ENCODE measurements at places on chromosomes 6 and 20.

GRCh38 chr6:81753711-81754577, 1.5 kb upstream of the TENT5A start:
- no peak for DNase-seq

- no peak for DNase-seq
Measured at GRCh38 chr6:37058084-37058586, 52.7 kb downstream of the FGD2 start.

GRCh38 chr20:23059846-23060245, 10.4 kb upstream of the THBD start:
- no peak for DNase-seq

DNA sequence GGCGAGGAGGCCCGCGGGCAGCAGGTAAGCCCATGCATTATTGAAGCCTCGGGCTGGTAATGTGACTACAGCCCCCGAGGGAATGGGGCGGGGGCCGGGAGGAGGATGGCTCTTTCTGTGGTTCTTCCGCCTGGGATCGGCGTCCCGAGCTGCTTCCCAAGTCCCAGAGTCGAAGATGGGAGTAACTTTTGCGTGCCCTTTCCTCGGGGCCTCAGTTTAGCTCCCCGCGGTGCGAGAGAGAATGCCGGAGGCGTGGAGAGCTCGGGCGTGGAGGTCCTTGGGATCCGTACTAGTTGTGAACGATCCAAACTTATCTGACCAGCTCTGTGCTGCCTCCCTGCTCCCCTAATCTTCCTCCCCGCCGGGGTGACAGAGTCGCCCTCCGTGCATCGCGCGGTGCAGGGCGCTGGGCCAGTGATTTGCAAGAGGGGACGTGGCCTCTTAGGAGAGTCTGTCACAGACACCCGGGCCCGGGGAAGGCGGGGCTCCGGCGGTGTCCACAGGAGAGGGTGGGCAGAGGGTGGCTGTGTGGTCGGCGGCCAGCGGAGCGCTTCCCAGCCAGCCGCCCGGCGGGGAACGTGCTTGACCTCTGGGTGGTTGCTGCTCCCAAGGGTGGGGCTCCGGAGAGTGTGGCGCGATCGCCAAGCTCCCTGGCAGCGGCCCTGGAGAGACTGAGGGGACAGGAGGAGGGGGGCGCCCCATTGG, 815 bp downstream of the UTRN start:
- no peak for DNase-seq

DNA sequence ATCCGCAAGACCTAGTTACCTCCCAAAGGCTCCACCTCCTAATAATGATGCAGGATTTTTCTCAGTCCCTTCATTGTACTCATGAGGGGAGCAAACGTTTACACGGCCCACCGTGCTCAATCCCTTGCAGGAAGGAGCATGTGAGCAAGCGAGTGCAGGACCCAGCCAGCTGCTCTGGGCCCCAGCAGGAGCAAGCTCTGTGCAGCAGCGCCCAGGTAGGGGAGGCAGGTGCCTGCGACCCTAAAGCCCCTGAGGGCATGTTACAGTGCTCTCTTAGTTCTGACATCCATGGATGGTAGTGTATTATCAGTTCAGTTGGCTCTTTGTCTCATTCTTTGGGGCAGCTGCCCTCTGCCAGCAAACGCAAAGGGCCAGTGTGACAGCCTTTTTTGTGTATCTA, 143.4 kb downstream of the TBXT start:
- no peak for DNase-seq

DNA sequence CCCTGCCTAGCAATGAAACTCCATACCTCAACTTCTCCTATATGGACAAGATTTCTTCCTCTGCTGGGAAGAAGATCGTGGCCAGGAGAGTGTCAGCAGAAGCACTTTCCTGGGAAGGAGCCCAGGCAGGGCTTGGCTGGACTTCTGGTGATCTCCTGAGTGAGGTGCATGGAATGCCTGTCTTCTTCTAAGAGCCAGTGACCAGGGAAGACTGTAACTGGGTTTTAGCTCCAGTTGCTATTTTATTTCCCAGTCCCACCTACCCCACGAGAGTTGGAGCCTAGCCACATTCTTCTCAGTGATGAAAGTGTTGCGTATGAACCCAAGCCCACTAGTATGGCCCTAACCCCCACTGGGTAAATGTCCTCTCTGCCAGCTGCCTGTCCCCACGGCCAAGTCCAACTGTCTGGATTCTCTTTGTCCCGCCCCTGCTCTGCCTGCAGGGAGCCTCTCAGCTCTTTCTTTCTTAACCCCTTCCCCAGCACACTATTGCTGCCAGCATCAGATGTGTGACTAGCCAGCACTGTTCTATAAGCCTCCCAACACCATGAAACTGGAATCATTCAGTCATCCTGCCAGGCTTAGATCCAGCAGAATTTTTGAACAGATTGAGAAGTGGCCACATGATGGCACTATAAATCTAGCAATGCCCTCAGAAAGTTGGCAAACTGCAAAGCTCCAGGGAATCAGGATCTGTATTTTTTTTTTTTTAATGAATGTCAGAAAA, 69.8 kb upstream of the FAM184A start:
- peak; percentile 53 for DNase-seq

DNA sequence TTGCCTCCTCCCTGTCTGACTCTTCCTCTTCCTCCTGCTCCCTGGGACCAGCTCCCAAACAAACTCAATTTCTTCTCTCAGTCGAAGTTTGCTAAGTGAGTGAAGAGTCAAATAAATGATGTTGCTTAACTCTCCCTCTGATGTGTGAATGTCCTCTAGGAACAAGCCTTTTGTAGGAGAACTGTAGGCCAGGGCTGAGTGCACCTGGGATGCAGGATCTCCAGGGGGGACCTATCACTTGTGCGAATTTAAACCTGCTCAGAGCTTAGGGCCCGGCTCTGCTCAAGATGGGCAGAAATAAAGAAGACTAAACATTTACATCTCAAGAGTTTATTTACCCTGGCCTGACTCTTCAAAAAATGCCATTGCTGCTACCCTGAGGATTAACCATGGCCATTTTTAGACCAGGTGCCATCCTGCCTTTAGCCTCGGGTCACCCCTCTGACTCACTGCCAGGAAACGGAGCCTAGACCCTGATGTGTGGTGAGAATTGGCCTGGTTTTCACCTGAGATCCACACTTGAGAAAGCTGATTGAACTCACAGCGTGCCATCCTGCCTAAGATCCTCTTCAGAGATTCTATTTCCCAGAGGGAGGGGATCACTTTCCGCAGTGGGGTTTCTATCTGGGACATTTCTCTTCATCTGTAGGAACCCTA, 63.6 kb upstream of the CD93 start:
- no peak for DNase-seq

DNA sequence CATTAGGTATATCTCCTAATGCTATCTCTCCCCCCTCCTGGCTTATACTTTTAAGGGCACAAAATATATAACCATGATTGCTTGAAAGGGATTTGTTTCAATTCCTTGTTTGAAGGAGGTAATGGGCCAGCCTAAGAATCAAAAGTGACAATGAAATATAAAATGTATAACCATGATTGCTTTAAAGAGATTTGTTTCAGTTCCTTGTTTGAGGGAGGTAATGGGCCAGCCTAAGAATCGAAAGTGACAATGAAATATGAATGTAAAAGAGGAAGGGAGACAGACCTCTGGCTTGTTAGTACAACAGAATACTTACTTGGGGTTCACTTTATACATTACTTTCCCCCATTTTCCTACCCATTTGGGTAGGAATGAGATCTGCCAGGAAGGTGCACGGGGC, 55.5 kb downstream of the FOXC1 start:
- peak; percentile 55 for DNase-seq

DNA sequence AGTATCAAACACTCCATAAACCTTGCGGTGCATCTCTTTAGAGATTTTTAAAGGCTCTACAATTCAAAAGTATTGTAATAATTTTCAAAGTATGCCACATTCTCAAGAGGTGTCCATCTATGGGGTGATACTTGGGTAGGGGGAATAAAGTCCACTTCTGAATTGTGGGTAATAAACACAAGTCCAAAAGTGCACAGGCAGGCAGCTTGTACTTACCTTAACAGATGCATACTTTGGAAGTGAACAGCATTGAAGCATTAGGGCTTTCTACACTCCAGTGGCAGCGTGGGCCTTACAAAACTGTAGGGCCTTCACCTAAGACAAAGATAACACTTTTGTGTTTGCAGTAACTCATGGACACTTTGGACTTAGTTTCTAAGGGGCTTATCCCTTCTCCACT, 58.6 kb downstream of the AIG1 start:
- no peak for DNase-seq

GRCh38 chr20:8152847-8153246, 20.8 kb downstream of the PLCB1 start:
- no peak for DNase-seq

DNA sequence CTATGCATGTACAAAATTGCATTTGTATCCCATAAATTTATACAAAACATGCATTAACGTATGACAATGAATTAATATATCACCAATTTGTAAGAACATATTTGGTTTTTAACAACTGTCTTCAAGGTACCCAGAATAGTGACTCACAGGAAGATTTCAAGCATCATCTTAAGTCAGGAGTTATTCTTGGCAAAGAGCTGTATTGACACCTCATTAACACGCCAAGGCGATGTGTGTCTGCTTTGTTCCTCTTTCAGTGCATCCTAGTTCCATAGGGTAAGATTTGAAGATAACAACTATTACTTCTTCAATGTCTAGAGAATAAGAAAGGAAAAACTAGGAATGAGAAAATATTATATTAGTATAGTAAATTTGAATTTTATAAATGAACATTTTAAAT, 35.8 kb upstream of the TPD52L1 start:
- DNase-seq: no peak

DNA sequence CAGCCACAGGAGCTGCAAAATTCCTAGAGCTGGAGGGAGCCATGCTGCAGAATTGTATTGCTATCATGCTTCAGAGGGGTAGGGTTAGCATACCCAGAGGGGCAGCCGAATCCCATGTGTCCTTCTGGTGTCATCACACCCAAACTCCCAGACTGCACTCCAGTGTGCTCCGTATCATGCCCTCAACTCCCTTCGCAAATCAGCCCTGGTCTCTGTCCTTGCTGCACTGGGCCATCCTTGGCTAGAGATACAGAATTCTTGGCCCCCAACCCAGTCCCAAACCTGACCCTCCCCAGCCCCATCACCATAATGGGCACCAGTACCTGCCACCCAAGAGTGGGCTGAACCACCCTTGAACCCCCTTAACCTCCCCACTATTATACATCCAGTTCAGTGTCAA, 138.3 kb downstream of the ANKRD60 start:
- DNase-seq: no peak

GRCh38 chr20:3563548-3564177, 92.8 kb downstream of the ATRN start:
- DNase-seq: peak; percentile 71

DNA sequence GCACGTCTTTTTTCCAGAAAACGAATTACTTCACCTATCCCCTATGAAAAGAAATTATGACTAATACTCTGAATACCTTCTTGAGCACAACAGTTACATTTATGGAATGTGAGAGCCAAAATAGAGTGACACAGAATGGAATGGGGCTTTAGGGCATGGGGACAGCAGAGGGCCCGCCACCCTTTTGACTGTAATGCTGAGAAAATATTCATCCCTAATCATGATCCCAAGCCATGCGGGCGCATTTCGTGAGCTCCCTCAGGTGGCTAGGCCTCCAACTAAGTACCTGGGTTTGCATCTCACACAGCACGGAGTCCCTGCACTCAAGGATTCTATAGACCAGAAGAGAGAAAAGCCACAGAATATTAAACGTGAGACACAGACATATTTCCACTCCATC, 212.6 kb downstream of the SOD2 start:
- no peak for DNase-seq

DNA sequence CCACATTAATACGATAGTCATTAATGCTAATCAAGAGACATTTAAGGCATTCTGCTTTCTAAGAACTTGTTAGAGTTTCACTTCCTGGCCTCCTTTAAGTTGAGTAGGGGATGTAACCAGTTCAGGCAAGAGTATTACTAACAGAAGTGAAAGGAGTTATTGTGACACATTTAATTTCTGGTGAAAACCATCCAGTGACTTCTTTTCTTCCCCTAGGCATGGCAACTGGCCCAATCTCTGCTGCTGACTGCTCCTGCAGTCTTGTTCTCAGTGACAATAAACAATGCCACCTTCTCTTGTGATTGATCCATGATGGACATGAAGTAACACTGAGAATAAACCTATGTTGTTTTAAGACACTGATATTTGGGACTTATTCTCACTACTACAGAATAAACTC, 130.9 kb upstream of the DEFB112 start:
- no peak for DNase-seq

GRCh38 chr6:155399062-155399744, 56.4 kb downstream of the NOX3 start:
- DNase-seq: no peak

GRCh38 chr20:59456342-59457279, 147.7 kb upstream of the PHACTR3 start:
- no peak for DNase-seq

GRCh38 chr6:167572106-167572505, 247.2 kb downstream of the TTLL2 start:
- no peak for DNase-seq

- no peak for DNase-seq
Measured at GRCh38 chr6:99402448-99402847, 8.5 kb upstream of the COQ3 start.

GRCh38 chr6:132785936-132786335, 12.5 kb downstream of the SLC18B1 start:
- DNase-seq: no peak

- DNase-seq: no peak
Measured at GRCh38 chr20:37071481-37071911, 24.3 kb downstream of the RBL1 start.

- no peak for DNase-seq
Measured at GRCh38 chr20:1840817-1841553, 54.2 kb upstream of the SIRPA start.

- no peak for DNase-seq
Measured at GRCh38 chr6:1603708-1604107, 6.0 kb upstream of the FOXC1 start.

- no peak for DNase-seq
Measured at GRCh38 chr20:48892049-48892470, 29.5 kb upstream of the ARFGEF2 start.

GRCh38 chr6:111480988-111481822, 1.8 kb downstream of the REV3L start:
- DNase-seq: peak; percentile 51
